ENCODE measurements at places on chromosomes 1 and 21.

DNA sequence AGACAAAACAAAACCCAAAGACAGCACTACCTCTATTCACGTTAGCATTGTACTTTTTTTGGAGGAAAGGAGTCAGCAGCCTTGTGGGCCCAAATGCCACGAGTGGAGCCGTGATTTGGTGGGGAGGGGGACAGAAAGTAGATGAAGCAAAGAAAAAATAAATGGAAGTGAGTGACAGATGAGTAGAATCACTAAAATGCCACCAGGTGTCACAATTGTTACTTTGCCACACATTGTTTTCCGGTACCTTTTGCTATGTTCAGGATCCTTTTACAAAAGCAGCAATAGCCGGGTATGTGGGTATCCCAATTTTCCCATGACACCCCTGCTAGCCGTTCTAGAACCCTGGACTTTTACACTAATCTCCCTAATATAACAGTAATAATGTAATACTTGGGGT is 85.0 kb upstream of the AK4 start:
- DNase-seq = no peak

DNA sequence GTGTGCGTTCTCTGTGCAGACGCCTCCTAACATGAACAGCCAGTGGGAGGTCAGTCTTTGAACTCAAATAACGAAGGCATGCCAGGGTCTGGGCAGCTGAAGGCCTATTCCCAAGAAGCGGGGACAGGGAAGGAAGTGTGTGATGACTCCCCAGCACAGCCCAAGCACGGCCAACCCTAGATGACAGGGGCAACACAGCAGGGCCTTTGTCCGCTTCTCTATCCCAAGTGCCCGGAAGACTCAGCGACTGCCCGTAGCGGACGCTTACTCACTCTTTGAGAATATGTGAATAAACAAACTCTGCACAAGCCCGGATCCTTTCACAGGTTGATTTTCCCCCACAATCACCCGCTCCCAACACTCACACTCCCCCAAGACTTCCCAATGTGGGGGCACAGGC is 11.2 kb downstream of the C1orf198 start:
- DNase-seq = no peak

DNA sequence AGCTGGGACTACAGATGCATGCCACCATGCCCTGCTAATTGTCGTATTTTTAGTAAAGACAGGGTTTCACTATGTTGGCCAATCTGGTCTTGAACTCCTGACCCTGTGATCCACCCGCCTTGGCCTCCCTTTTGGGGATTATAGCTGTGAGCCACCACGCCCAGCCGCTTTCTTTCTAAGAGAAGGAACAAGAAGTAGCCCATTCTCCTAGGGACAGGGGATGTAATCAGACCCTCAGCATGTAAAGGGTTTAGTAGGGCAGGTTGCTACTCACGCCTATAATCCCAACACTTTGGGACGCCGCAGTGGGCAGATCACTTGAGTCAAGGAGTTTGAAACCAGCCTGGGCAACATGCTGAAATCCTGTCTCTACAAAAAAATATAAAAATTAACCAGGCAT is 189.7 kb downstream of the TOMM20 start:
- no peak for DNase-seq

GRCh38 chr1:181356505-181357340 is 126.6 kb upstream of the CACNA1E start:
- no peak for DNase-seq

DNA sequence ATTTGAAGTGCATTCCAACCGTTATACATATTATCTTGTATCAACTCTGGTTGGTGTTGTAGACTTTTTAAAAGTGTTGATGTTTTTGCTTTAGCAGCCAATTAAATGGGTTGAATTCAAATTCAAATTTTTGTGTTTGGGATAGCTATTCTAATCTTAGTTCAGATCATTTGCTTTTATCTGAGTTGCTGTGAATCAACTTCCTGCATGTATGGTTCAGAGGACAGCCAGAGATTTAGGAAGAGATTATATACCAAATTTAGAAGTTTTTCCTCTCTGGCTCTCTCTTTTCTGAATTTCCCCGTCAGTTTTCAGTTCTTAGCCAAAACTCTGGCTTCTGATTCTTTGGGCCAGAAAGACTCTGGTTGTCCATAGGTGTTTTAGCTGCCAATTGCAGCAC is 415.5 kb downstream of the NUF2 start:
- DNase-seq = no peak

GRCh38 chr1:182235952-182236650 is 155.5 kb downstream of the GLUL start:
- DNase-seq = no peak

DNA sequence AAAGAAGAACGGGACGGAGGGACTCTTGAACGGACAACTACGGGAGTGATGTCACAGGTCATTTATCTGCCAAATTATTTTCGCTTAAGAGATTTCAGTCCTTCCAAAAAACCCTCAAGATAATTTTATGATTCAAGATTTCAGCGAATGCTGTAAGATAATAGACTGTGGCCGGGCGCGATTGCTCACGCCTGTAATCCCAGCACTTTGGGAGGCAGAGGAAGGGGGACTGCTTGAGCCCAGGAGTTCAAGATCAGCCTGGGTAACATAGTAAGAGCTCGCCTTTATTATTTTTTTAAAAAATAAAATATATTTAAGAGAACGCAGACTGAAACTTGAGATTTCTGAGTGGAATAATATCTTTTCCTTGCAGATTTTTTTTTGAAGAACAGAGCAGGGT is 609 bp downstream of the RWDD2B start:
- no peak for DNase-seq

DNA sequence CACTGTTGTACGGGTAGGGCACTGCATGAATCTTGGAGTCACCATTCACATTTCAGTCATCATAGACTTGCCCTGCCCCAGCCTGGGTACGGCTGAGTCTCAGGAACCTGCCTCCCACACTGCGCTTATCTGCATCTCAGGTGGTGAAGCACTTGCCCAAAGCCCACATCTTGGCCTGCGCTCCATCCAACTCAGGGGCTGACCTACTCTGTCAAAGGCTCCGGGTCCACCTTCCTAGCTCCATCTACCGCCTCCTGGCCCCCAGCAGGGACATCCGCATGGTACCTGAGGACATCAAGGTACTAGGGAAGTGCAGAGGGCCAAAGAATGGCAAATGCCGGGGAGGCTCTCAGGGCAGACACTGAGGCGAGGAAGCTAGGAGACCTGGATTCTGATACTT is 11.7 kb downstream of the RHOC start:
- DNase-seq = no peak

- peak; percentile 85 for DNase-seq
These were observed 12.6 kb downstream of the HSF2BP start for GRCh38 chr21:43646550-43647260.

DNA sequence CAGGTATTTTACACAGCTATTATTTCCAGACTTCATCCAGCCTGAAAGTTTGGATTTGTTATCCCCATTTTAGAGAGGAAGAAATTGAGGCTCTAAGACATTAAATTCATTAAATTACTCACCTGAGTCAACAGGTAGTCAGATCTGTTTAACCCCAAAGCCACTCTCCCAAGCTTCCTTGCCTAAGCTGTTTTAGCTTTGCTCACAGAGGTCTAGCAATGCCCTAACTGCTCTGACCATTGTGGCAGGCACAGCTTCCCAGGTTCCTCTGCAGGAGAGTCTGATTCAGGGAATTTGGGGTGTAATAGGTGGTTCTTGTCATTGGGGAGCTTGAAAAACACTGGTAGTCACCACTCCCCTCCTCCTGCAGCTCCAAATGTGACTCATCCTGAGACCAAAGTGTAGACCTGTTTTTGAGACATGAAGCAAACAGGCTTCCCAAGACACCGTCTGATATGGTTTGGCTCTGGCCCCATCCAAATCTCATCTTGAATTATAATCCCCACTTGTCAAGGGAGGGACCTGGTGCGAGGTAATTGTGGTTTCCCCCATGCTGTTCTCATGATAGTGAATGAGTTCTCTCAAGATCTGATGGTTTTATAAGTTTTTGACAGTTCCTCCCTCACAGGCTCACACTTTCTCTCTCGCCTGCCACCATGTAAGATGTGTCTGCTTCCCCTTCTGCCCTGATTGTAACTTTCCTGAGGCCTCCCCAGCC is 142.8 kb upstream of the DNAH14 start:
- no peak for DNase-seq

DNA sequence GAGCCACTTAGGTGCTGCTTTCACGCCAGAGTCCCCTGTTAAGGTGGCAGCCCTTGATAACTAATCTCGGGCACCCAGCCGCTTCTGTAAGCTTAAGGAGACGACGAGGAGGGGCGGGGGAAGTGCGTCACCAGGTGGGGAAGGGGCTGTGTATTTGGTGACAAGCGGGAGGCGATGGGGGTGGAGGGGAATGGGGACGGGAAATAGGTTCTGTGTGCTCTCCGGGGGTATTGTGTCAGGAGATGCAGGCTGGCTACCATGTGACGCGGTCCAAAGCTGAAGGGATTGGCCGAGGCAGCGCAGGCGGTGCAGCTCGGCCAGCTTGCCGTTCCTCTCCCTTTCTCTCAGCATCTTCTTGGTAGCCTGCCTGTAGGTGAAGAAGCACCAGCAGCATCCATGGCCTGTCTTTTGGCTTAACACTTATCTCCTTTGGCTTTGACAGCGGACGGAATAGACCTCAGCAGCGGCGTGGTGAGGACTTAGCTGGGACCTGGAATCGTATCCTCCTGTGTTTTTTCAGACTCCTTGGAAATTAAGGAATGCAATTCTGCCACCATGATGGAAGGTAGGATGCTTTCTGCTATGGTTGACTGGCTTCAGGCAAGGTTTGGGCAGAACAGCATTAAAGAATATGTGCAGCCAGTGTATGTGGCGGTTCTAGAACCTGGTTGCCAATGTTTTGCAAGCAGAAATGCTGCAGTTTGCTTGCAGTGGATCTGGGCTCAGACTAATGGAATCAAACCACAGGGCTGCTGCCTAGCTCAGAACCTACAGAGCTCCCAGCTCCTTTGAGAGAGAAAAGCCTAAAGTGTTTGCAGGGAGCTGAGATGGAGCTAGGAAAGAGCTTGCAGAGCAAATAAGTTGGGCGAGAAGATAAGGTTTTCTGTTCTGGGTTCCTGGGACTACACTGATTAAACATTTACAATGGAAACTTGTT is at the start of gene SGIP1:
Gene SGIP1, plus strand, starts transcription at position 350 of the 937 bp plus-strand sequence. Its CDS starts 206 bp downstream, at position 556.
- DNase-seq = no peak

GRCh38 chr21:46221664-46222435 is 6.7 kb downstream of the LSS start:
- no peak for DNase-seq

- no peak for DNase-seq
These were observed 12.7 kb downstream of the SLC37A1 start for GRCh38 chr21:42526379-42526727.

GRCh38 chr1:185654952-185655314 is 79.3 kb upstream of the HMCN1 start:
- no peak for DNase-seq

DNA sequence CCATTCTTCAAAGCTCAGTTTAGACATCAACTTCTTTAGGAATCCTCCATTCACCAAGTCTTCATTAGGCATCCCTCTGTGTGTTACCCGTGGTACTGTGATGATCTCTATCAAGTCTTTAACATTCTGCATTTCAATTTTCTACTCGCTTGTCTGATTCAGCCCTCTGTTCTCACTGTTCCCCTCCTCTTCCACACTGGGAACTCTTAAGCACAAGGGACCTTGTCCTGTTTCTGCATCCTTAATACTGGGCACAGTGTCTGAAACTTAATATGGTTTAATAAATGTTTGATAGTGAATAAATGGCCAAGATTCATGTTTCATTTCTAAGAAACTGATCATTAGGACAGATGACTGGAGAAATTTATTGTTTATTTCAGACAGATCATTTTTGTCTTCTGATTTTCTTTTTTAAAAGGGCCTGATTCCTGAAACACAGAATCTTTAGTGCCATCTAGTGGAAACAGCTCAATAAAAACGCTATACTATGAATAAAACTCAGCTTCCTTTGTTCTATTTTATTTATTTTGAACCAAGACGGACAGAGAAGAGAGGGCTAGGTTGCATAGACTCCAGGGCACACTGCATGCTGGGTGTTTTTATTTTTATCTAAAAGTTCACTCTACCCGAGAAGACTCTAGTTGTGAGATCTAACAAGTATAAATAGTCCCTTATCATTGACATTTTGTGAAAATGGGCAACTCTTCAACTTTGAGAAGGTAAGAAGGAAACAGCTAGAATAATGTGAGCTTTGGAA is 7.0 kb upstream of the TRIM45 start:
- DNase-seq = no peak

DNA sequence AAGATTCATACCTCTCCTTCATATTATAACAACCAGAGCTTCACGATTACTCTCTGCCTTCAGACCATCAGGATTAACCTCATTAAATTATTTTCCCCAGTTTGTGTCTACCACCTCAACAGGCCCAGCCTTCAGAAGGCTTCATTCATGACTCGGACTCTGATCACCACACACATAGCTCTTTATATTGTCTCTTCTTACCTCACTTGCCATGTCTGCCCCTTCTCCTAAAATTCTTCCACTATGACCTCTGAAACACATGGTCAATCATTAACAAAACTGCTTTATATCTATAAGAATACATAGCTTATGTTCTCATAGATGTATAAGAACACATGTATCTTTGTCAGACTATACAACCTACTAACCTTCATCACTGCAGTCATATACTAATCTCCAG is 79.8 kb downstream of the USP1 start:
- DNase-seq = no peak

- no peak for DNase-seq
These were observed 121.7 kb downstream of the ADGRL4 start for GRCh38 chr1:78884685-78885452.

Data from stimulated activated CD4-positive, alpha-beta T cell treated with anti-CD3 and anti-CD28 coated beads, Interleukin-1b, Interleukin-23, amount 100 ng/mL, for 48 hours (primary cell).